Astrocyte (in vitro differentiated cells and primary cell): ENCODE measurements at places on chromosomes 6 and 20.

- no peak for DNase-seq
- H3K27ac ChIP-seq = no peak overlapping the region
- no peaks in the 10 kb centered on the region for H3K27me3 ChIP-seq
- no peaks in the 10 kb centered on the region for H3K36me3 ChIP-seq
These were observed 62.0 kb downstream of the IL22RA2 start for GRCh38 chr6:137111296-137112066.

DNA sequence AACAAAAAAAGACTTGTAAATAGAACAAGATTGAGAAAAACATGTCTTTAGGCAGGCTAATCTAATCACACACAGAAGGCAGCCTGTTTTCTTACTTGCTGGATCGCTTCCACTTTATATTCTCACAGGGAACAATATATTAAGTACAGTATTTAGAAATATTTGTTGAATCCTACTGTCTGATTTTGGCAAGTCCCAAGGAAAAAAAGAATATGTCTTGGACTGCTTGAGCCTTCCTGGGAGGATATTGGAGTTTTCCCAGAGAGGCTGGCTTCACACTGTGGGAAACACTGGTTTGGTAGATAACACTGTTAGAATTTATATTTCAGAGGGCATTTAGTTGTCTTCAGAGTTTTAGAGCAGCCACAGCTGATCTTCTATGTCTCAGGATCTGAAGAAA, 229.7 kb downstream of the PRL start:
- H3K27me3 ChIP-seq = no peaks in the 10 kb centered on the region
- H3K36me3 ChIP-seq = no peaks in the 10 kb centered on the region
- no peak overlapping the region for H3K4me3 ChIP-seq
- H3K27ac ChIP-seq = no peak overlapping the region
- H3K4me1 ChIP-seq = peaks cover 4% of the 10 kb centered on the region

DNA sequence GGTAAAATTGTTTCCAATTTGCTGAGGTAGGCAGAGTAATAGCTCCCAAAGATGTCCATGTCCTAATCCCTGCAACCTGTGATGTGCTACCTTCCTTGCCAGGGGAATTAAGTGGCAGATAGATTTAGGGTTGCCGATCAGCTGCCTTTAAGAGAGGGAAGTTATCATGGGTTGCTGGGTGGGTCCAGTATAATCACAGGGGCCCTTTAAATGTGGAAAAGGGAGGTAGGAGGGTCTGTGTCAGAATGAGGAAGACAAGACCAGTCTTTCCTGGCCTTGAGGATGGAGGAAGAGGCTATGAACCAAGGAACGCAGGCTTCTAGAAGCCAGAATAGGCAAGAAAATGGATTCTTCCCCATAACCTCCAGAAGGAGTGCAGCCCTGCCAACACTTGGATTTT, 50.7 kb downstream of the CTCFL start:
- no peak overlapping the region for H3K27ac ChIP-seq
- no peak for DNase-seq
- peaks cover 38% of the 10 kb centered on the region for H3K27me3 ChIP-seq
- H3K36me3 ChIP-seq = no peaks in the 10 kb centered on the region
- H3K4me1 ChIP-seq = no peaks in the 10 kb centered on the region
- no peak overlapping the region for H3K4me3 ChIP-seq

GRCh38 chr6:168534265-168534664, 93.3 kb downstream of the SMOC2 start:
- peaks cover under 1% of the 10 kb centered on the region for H3K27me3 ChIP-seq
- H3K36me3 ChIP-seq = no peaks in the 10 kb centered on the region
- H3K4me1 ChIP-seq = no peaks in the 10 kb centered on the region
- H3K4me3 ChIP-seq = no peak overlapping the region

DNA sequence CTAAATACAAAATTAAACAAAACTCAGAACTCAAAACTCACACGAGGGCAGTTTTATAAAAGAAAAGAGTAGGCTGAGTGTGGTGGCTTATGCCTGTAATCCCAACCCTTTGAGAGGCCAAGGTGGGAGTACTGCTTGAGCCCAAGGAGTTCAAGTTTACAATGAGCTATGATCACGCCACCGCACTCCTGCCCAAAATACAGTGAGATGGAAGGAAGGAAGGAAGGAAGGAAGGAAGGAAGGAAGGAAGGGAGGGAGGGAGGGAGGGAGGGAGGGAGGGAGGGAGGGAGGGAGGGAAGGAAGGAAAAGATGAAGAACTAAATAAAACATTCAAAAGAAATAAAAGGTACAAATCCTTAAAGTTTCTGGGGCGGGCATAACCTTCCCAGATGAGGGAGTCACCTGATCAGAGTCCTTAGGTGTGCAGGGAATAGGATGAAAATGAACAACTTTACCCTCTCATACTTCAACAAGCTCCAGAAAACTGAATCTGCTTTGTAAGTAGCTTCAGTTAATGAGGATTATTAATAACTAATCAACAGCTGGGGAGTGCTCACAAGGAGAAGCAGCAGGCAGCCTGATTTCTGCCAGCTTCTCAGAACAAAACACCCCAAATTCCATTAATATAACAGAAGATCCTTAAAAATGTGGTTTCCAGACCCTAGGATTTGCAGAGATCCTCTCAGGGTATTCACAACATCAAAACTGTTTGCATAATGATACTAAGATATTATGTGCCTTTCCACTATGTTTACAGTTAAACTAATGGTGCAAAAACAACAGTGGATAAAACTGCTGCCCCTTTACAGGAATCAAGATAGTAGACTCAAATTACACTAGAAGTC, 21.8 kb downstream of the LMBRD1 start:
- H3K27ac ChIP-seq = no peak overlapping the region
- DNase-seq = no peak
- H3K27me3 ChIP-seq = no peaks in the 10 kb centered on the region
- H3K4me3 ChIP-seq = no peak overlapping the region

DNA sequence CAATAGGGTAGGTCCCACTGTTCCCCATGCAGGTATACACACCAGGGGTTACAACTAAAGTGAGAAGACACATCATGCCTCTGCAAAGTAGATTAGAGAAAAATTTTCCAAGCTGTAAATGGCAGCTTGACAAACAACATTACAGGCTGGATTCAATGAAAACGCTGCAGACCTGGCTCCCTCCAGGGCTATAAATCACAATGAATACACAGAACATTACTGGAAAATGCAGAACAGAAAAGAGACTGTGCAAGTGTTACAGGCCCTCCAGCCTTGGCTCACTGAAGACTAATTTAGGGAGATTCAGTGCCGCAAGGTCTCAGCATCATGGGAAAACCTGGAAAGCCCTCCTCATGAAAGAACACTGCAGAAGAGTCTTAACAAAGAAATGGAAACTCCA, 207.8 kb downstream of the KHDC1L start:
- no peak for DNase-seq
- H3K4me3 ChIP-seq = no peak overlapping the region
- H3K4me1 ChIP-seq = no peaks in the 10 kb centered on the region
- no peaks in the 10 kb centered on the region for H3K36me3 ChIP-seq
- H3K27me3 ChIP-seq = no peaks in the 10 kb centered on the region
- no peak overlapping the region for H3K27ac ChIP-seq

DNA sequence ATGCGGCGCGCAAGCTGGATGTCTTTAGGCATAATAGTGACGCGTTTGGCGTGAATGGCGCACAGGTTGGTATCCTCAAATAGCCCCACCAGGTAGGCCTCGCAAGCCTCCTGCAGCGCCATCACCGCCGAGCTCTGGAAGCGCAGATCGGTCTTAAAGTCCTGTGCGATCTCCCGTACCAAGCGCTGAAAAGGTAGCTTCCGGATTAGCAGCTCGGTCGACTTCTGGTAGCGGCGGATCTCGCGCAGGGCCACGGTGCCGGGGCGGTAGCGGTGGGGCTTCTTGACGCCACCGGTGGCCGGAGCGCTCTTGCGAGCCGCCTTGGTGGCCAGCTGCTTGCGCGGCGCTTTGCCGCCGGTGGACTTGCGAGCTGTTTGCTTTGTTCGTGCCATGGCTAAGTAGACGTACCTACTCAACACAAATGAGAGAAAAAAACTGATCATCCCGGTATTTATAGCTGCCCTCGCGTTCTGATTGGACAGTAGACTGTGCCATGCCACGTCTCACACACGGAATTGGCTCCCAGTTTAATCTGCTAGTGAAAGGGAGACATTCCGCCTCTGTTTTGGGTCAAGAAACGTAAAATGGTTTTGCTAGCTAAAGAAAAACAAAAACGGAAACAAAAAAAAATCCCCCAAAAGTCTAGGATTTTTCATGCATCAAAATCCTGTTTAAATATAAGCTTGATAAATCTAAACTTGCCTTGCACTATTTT, 40.1 kb downstream of the OR2B2 start:
- peak; percentile 93 for DNase-seq
- peaks cover 17% of the 10 kb centered on the region for H3K4me1 ChIP-seq
- no peaks in the 10 kb centered on the region for H3K27me3 ChIP-seq
- no peaks in the 10 kb centered on the region for H3K36me3 ChIP-seq
- peak overlapping the region; percentile 73 for H3K4me3 ChIP-seq

DNA sequence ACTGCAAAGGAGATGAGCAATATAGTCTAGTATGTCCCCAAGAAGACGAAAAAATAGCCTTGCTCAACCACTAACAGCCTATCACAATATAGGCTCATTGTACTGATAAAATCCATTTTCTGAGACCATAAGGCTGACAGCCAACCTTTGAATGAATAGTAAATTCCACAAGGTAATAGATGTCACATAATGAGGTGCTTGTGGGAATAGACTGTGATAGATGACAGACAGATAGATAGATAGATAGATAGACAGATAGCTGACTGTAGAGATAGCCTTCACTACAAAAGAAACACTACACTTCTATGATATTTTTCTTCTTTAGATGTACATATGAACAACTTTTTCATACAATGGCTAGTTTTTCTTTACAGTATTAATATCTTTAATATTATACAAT, 760.3 kb upstream of the NRSN1 start:
- H3K27me3 ChIP-seq = no peaks in the 10 kb centered on the region
- no peaks in the 10 kb centered on the region for H3K36me3 ChIP-seq
- no peak for DNase-seq
- H3K4me3 ChIP-seq = no peak overlapping the region
- H3K4me1 ChIP-seq = no peaks in the 10 kb centered on the region
- no peak overlapping the region for H3K27ac ChIP-seq

GRCh38 chr6:85130743-85131142, 319.1 kb upstream of the NT5E start:
- no peak for DNase-seq
- H3K4me1 ChIP-seq = no peaks in the 10 kb centered on the region
- no peaks in the 10 kb centered on the region for H3K36me3 ChIP-seq
- H3K27me3 ChIP-seq = no peaks in the 10 kb centered on the region
- H3K4me3 ChIP-seq = no peak overlapping the region

- peak; percentile 69 for DNase-seq
- H3K4me1 ChIP-seq = peaks cover 51% of the 10 kb centered on the region
- H3K27me3 ChIP-seq = no peaks in the 10 kb centered on the region
- no peak overlapping the region for H3K4me3 ChIP-seq
These were observed 8.9 kb downstream of the PTPRK start for GRCh38 chr6:128511506-128511905.

GRCh38 chr6:30979141-30979540, 4.4 kb upstream of the MUC21 start:
- peaks cover 5% of the 10 kb centered on the region for H3K4me1 ChIP-seq
- H3K27me3 ChIP-seq = no peaks in the 10 kb centered on the region
- no peak overlapping the region for H3K4me3 ChIP-seq
- no peak overlapping the region for H3K27ac ChIP-seq
- DNase-seq = no peak

DNA sequence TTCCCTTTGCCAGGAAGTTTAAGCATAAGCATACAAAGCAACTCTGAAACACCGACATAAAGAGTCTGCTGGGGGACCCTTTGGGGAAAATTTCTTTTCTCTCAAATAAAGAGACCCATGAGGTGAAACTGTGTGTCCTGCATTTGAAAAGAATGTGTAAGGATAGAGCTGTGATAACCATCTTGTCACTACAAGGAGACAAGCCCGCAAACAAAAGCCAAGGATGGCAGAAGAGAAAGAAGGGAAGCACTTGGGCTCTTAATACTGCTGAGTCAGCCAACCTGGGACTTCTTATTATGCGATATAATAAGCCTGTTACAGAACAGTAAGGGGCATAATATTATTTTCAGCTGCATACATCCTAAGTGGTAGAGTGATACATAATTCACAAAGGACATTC, 52.5 kb downstream of the NUDT3 start:
- peaks cover 8% of the 10 kb centered on the region for H3K4me1 ChIP-seq
- no peak overlapping the region for H3K4me3 ChIP-seq
- no peak for DNase-seq
- no peaks in the 10 kb centered on the region for H3K27me3 ChIP-seq
- H3K27ac ChIP-seq = no peak overlapping the region

DNA sequence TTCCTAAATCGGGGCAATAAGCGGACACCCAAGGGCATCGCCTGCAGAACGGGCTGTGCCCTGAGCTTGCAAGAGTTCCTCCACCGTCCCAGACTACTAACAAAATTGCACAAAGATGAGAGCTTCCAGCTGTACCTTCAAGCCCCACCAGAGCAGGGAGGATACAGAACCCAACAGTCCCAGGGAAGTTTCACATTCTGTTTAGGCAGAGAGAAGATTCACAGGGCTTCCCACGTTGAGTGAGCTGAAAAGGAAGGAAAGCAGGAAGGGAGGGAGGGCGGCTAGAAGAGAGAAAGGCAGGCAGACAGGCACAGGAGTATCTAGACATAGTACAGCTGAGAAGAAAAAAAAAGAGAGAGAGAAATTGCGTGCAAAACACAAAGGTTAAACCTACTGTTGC, 112.6 kb upstream of the AFDN start:
- H3K27me3 ChIP-seq = peaks cover 6% of the 10 kb centered on the region
- no peaks in the 10 kb centered on the region for H3K36me3 ChIP-seq
- H3K4me3 ChIP-seq = no peak overlapping the region
- no peak for DNase-seq

DNA sequence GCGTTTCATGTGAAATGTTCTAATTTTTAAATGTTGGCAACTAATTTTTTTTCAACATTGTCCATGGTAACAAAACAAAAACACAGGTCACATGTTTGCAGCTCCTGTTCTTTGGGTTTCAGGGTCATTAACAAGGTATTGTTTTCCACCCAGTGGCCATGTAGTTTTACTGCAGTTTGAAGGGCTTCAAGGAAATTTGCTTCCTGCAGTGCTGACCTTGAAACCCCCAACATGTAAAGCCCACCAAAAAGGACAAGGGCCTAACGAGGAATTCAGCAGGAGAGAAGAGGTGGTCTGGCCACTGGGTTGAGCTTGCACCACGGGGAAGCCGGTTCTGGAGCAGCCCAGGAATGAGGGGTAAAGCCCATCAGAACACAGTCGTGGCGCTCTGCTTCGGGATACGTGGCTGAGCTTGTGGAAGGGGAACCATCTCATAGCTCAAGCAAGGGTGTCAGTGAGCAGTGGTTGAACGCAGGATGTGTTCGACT, 13.9 kb upstream of the KLHL31 start:
- H3K27me3 ChIP-seq = no peaks in the 10 kb centered on the region
- no peaks in the 10 kb centered on the region for H3K36me3 ChIP-seq
- peak; percentile 30 for DNase-seq
- H3K4me1 ChIP-seq = no peaks in the 10 kb centered on the region
- H3K27ac ChIP-seq = no peak overlapping the region
